Kidney (tissue), 22 donors: ENCODE measurements at places on chromosomes 12 and 14. TPM values are rescaled to one million over a fixed set of nuclear protein-coding genes. Genes with fewer than 3 reads are reported as not detected.

Gene TGM1
- 13.1 TPM for total RNA-seq

Gene CLEC2B
- 11.8 TPM for total RNA-seq

Gene DPY19L2
- total RNA-seq, result 24.5 TPM

DNA sequence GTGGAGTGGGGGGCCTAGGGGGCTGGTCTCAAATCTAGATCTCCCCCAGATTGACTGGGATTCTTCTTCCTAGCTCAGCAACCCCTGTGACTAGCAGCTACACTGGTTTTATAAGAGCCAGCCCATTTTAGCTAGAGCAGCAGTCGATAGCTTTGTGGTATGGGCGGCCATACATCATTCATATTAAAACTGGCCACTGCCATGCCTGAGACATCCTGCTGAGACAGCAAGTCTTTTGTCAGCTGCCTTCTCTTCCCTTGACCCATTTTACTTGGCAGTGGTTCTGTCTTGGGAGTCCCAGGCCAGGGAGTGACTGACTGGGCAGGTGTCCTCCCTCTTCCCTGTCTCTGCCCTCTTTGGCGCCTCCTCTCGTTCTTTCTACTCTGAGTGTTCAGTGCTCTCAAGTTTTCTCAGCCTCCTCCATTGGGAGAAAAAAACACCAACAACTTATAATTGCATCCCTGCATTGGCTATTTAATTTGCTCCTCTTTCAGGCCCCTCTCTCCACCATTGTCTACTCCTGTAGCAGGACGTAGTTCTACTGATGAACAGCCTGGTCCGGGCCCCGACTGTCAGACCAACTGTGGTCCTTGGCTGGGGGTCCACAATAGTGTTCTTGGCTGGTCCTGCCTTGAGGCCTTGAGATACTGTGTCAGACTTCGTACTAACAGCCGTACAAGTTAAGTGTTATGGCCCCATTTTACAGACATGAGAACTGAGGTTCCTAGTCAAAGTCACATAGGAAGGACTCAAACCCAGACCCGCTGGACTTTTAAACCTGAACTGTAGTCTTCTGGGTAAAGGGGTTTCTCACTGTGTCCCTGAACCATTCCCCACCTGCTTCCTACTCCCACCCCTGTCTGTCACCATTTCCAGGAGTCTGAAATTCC lies 18.3 kb upstream of the JDP2 start:
- H3K4me1 ChIP-seq, result peaks cover 3% of the 10 kb centered on the region
- no peaks in the 10 kb centered on the region for H3K36me3 ChIP-seq
- H3K4me3 ChIP-seq, result no peak overlapping the region

- no peak for DNase-seq
- no peak overlapping the region for H3K4me3 ChIP-seq
- no peaks in the 10 kb centered on the region for H3K36me3 ChIP-seq
- H3K4me1 ChIP-seq, result no peaks in the 10 kb centered on the region
Observed at GRCh38 chr12:93323625-93324329, 53.9 kb upstream of the NUDT4 start.
